ENCODE measurements at places on chromosomes 4 and X. TPM values are rescaled to one million over a fixed set of nuclear protein-coding genes. Genes with fewer than 3 reads are reported as not detected.

The RTL3 gene
- not detected for total RNA-seq

- no peak for DNase-seq
Measured at GRCh38 chr4:105210916-105211315, 64.2 kb downstream of the TET2 start.

DNA sequence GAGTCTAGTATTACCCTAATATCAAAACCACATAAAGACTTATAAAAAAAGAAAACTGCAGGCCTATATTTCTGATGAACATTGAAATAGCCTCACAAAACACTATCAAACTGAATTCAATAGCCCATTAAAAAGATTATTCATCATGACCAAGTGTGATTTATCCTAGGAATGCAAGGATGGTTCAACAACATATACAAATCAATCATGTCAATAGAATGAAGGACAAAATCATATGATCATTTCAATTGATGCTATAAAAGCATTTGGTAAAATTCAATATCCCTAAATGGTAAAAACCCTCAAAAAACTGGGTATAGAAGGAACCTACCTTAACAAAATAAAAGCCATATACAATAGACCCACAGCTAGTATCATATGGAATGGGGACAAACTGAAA lies 797.9 kb upstream of the INTU start:
- no peak for DNase-seq

The RPS6KA6 gene
- 0.35 TPM for total RNA-seq

GRCh38 chr4:80073473-80074008 lies 512 bp upstream of the ANTXR2 start:
- no peak for DNase-seq

- DNase-seq = no peak
Measured at GRCh38 chr4:52195869-52196268, 144.8 kb downstream of the SPATA18 start.

DNA sequence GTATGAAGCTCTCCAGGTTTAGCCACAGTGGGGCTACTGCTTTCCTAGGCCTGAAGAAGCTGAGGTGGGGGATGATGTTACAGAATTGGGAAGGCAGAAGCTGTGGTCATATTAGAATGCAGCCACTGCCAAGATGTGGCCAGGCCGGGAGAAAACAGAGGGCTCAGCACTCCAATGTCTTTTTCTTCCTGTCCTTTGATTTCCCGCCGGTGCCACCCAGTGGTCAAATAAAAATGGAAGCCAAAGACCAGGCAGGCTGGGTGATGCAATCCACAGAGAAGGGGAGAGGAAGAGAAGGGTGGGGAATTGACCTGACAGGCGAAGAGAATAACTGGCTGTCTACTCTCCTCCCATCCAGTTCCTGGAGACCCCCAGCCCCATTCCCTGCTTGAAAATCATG lies 94.9 kb upstream of the SHISA3 start:
- no peak for DNase-seq

DNA sequence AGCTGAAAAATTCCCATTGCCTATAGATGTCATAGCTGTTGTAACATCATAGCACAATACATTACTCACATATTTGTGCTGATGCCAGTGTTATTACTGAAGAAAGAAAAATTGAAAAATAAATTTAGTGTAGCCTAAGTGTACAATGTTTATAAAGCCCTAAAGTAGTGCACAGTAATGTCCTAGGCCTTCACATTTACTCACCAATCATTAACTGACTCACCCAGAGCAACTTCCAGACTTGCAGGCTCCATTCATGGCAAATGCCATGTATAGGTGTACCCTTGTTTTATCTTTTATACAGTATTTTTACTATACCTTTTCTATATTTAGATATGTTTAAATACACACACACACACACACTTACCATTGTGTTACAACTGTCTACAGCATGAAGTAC lies 265.4 kb upstream of the MAGEB18 start:
- DNase-seq = no peak

DNA sequence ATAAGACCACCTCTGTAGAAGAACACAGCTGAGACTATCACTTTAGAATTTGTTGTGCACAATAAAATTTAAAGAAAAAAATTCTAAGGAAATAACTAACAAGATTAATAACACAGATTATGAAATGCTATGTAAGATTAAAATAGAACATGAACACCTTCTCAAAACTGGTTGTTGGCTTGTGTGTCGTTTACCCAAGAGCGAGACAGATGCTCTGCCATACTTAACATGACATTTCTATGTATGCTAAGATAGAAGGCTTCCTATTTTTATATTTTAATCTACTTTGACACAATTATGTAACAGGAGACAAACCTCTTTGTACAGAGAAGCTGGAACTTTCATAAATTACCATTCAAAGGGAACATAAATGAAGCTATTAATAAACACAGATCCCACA lies 30.1 kb downstream of the USP46 start:
- no peak for DNase-seq

The AVPR2 gene
- not detected for total RNA-seq

The HTRA3 gene
- not detected for total RNA-seq

GRCh38 chr4:175646802-175647201 lies 165.3 kb downstream of the GPM6A start:
- no peak for DNase-seq

The ASIC5 gene
- not detected for total RNA-seq

DNA sequence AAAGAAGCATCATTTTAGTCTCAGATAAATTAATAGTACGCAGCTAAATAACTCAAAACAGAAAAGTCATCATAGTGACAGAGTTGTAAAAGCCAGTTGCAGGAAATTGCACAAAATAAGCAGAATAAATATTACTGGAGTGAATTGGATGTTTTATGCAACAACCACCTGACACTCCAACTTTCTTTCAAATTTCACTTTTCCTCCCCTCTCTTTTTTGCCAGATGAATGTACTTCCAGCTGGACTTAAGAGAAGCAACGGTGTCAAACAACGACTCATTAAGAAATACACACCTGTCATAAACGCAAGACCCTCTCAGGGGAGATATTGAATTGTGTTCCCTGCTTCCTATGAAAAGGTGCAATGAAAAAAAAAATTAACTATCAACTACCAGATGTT lies 120.2 kb upstream of the HCCS start:
- no peak for DNase-seq

DNA sequence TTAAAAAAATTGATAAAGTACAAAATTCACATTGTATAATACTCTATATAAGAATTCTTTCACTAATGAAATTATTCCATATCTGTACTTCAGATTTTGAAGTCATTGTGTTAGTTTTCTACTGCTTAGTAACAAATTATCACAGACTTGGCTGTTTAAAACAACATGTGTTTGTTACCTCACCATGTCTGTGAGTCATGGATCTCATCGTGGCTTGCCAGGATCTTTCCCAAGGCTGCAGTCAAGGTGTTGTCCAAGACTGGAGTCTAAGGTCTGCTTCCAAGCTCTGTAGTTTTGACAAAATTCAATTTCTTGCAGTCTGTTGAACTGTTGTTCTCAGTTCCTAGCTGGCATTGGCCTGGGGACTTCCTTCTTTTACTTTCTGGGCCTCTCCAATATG lies 1286.9 kb downstream of the ADGRL3 start:
- DNase-seq = no peak

DNA sequence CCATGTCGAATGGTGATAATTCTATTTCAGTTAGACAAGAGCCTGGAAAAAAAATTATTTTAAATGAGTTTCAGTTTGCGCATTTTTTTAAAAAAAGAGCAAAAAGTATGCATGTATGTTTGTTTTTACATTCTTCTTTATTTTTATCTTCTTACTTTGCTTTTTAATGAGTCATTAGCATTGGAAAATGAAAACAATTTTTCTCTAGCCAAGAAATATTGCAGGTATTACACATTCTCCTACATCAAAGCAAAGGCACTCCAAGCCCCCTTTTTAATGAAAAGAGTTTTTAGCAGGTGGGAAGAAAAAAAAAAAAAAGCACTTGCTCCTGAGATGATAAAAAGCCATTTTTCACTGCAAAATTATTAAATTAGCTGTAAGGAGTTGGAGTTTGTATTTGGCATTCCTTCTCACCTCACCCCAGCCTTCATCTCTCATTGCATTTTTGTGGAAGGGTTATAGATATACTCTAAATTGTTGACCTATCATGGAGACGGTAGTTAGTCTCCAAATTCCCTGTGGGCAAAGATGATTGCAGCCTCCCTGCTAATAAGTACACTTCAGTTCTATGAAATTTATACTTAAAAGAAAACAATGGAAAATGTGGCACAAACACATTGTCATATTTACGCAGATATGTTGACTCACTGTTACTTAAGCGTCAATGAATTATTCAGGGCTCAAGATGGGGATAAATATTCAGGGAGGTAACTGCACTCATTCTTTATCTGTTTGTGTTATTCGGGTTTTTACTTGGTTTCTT lies 43.8 kb downstream of the PALLD start:
- DNase-seq = no peak

The RNF150 gene
- total RNA-seq = not detected

DNA sequence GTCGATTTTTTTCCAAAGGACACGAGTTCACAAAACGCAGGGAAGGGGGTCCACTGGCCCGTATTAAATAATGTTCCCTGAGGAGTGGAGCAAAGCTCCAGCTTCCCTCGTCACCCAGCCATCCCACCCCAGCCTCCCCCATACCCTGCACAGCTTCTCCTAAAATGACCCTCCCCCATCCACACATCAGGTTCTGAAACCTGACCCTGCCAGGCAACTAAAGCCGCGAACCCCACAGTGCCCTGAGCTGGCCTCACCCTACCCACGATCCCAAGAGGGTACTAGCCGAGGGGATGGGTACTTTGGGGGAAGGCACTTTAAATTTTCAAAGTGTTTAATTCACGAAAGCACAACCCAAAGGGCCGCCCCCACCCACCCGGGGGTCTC lies 634 bp downstream of the APOO start:
- DNase-seq = no peak

The POLN gene
- 1.6 TPM for total RNA-seq

DNA sequence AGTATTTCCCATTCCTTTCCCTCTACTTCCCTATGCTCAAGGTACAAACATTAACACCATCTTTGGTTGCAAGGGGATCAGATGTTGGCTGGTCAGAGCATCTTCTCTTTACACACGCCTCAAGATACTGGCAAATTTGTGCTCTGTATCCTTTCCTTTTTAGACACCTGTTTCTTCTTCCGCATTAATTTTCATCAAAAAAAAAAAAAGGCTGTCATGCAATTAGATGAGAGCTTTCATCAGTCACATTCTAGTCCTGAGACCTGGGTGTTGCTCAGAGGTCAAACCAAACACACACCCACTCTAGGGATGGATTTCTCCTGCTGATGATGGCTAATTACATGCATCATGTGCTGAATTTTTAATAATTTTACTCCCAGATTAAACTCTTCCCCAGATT lies 2.0 kb downstream of the RELL1 start:
- no peak for DNase-seq

- no peak for DNase-seq
Measured at GRCh38 chr4:108811486-108811885, 48.6 kb upstream of the ETNPPL start.

The PNMA3 gene
- 1.1 TPM for total RNA-seq

GRCh38 chrX:123988423-123989111 lies 27.1 kb downstream of the STAG2 start:
- DNase-seq = no peak

DNA sequence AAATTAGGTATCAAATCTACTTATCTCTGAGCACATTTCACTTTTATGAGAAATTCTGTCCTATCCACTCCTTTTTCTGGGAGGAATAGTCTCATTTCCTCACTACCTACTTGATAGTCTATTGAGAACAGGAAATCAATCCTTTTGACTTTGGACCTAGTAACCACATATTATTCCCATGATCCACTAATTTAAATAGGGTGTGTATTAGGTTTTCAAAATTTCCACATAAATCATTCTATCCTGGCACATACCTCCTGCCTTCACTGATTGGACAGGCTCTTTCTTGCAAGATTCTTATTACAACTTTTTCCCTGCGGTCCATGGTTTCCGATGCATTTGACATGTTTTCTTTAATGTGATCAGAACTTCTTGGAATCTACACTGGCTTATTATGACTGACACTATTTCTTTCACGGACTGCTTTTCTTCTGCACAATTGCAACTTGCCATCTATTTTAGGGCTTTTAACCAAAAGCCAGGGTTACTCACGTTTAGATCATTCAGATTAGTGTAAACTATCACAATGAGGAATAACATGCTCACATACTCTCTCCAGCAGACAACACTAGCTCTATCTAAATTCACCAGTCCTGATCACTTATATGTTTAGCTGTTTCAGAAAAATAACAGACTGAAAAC lies 419.9 kb upstream of the SLIT2 start:
- DNase-seq = no peak

- DNase-seq = no peak
Measured at GRCh38 chrX:13374364-13374763, 54.5 kb upstream of the ATXN3L start.

GRCh38 chr4:152399246-152399645 lies 136.6 kb downstream of the FBXW7 start:
- DNase-seq = no peak

GRCh38 chr4:84913176-84913575 lies 53.3 kb downstream of the WDFY3 start:
- DNase-seq = no peak

The CCDC149 gene
- total RNA-seq = 0.07 TPM

DNA sequence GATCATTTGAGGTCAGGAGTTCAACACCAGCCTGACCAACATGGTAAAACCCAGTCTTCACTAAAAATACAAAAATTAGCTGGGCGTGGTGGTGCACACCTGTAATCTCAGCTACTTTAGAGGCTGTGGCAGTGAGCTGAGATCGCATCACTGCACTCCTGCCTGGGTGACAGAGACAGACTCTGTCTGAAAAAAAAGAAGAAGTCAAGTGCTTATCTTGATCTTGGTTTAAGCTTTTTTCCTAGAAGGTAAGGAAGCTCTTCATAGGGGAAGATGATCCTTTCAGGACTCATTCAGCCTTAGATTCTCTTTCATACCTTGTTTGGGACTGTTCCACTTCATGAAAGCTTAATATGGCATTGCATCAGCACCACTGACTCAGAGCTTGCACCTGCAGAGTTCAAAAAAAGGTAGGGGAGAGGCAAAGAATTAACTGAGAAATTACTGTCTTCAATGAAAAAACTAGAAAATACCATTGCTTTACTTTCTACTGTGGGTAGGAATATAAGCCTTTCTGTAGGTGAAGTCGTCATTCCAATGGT lies 70.8 kb upstream of the EPGN start:
- no peak for DNase-seq

- no peak for DNase-seq
Measured at GRCh38 chr4:37872310-37872988, 18.4 kb upstream of the TBC1D1 start.

DNA sequence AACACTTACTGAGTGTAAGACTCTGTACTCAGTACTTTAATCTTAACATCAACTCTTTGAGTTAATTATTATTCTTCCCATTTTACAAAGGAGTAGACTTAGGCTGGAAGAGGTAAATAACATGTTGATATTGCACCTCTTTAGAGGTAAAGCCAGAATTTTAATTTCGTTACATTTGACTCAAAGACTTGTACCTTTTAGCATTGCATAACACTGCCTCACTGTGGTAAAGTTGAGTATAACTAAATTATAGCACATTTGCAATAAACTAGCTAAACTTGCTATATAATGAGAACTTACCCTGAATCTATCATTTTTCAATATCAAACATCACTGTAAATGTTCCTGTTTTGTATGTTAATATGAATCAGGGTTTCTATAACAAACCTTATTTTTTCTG lies 218.5 kb downstream of the PRR32 start:
- no peak for DNase-seq

The MAGEB17 gene
- not detected for total RNA-seq

All from CD8-positive, alpha-beta memory T cell (primary cell).